GM12878 (cell line): ENCODE measurements at places on chromosomes 2 and 18. TPM values are rescaled to one million over a fixed set of nuclear protein-coding genes. Genes with fewer than 3 reads are reported as not detected.
A peak's percentile ranks its signal among the peaks of the same experiment; 100 is the strongest.

GRCh38 chr2:62467475-62468321 lies 38.3 kb downstream of the TMEM17 start:
- DNase-seq, result no peak

DNA sequence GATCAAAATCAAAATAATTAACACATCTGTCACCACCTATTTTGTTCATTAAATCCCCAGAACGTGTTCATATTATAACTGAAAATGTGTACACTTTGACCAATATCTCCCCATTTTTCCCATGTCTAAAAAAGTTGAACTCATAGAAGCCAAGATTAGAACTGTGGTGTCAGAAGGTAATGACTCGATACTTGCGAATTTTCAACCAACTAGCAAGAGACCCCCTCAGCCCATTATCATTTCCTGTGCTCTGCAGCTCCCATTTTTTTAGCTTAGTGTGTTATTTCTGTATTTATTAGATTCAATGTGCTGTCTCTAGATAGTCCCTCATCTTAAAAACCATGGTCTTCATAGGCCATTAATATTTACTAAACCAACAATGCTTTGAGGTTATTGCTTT lies 248.7 kb upstream of the PIK3C3 start:
- DNase-seq, result no peak

DNA sequence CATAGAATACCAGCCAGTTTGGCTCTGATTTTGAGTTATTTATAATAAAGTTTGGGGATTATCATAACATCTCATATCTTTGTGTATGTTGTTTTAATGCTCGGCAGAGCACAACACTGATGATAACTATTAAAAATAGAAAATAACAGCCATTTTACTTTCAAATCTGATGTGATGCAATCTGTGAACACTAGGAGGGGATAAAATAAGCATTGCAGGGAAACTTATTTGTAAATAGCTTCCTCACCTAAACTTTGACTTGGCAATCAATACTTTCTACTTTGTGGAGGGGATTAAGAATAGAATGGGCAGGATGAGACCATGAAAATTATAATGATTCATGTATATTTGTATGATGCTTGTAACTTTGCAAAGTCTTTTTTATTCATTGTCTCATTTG lies 54.4 kb downstream of the USP14 start:
- no peak for DNase-seq

Gene NPHP1
- polyA plus RNA-seq, result 3.5 and 3.6 TPM in 2 replicates

- DNase-seq, result no peak
Observed at GRCh38 chr2:120576509-120577474, 158.9 kb upstream of the GLI2 start.

GRCh38 chr18:62610351-62610700 lies 87.5 kb downstream of the ZCCHC2 start:
- DNase-seq, result no peak

GRCh38 chr18:41396861-41397260 lies 558.2 kb upstream of the PIK3C3 start:
- no peak for DNase-seq

GRCh38 chr2:118185210-118186109 lies 97.2 kb downstream of the INSIG2 start:
- DNase-seq, result no peak

- DNase-seq, result no peak
Observed at GRCh38 chr2:129923265-129924091, 56.0 kb upstream of the RAB6C start.

Gene M1AP
- 0.08 and 0.20 TPM in 2 replicates for polyA plus RNA-seq

- DNase-seq, result no peak
Observed at GRCh38 chr2:107728586-107728985, 98.1 kb upstream of the RGPD4 start.

GRCh38 chr2:178914259-178914849 lies 107.1 kb upstream of the TTN start:
- peak; percentile 39 for DNase-seq

Gene FIGN
- not detected in 2 replicates for polyA plus RNA-seq

DNA sequence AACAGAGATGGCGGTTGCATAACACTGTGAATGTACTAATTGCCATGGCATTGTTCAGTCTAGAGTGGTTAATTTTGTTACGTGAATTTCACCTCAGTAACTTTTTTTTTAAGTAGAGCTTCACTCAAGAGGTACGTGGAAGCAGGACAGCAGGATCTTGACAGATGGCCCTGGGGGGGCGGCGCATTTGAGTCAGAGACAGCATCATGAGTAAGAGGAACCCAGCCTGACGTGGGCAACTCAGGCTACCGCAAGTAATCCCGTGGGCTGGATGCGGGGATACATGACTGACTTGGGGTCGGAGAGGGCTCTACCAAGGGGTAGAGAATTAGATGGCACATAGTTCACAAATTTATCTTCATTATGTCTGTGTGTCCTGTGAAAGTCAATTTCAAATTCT lies 38.1 kb upstream of the DAPL1 start:
- no peak for DNase-seq

DNA sequence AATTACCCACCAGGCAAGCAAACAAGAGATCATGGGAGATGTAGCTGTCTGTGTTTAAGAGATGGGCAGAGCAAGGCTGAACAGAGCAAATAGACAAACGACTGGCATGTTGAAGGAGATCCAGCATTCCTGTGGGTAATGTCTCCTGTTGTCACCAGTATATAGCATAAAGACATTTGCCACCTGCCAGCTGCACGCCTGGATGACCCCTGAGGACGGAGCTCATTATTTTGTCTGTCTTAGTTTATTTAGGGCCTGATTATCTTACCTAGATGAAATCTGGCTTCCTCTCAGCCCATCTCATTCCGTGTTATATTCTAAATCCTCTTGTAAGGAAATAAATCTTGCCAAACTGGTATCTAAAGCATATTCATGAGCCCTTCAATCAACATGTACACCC lies 510.3 kb upstream of the LINC00305 start:
- no peak for DNase-seq

DNA sequence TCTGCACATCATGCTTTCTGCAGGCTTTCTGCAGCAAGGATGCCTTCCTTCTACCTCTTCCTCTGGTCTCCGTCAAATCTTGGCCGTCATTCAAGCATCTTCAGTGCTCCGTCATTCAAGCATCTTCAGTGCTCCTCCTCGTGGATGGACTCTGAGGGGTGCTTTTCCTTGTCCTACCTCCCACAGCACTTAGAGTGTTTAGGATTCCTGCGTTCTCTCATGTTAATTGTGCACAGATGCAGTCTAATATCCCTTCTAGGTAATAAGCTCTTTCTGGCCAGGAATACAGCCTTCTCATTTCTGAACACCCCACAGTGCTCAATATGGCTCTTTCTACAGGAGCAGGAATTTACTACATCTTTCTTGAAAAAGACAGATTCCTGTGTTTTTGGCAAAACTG lies 59.8 kb downstream of the ZNF236 start:
- DNase-seq, result no peak

GRCh38 chr2:158732573-158733429 lies 62.3 kb upstream of the DAPL1 start:
- no peak for DNase-seq

DNA sequence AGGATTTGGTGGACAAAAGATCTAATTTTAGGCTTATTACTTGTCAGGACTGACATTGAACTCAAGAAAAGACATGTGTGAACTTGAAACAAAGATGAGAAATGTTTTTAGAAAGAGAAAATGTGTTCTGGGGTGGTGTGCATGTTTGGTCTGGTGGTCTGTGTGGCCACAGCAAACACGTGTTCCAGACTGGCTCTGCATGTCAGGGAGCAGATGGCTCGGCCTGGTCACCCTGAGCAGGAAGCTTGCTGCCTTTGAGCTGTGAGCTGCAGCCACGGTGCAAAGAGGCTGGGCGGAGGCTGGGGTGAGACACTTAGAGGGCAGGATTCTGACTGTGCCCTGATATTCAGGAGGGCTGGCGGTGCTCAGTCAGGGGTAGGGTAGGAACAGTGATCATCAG lies 186.1 kb downstream of the CTIF start:
- peak; percentile 35 for DNase-seq

Gene UGT1A1
- polyA plus RNA-seq, result not detected in 2 replicates

DNA sequence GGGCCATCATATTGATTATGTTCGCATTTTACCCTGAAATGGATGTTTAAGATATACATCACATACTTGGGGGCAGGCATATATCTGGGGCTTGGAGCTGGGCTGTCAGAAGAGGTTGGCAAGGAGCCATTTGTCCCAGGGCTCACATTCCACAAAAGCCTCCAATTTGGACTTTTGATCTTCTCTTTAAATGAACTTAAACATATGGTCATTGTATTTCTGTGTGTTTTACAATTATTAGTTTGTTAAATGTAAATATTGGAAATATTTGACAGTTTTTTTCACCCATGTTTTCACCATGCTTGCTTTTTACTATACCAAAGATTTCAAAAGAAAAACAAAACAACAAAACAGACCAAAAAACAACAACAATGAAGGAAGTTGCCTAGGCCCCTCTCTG lies 165.8 kb upstream of the MEIS1 start:
- no peak for DNase-seq

GRCh38 chr18:49610022-49610445 lies 48.2 kb downstream of the LIPG start:
- no peak for DNase-seq

- no peak for DNase-seq
Observed at GRCh38 chr2:151367571-151367970, 10.2 kb downstream of the TNFAIP6 start.

- peak; percentile 34 for DNase-seq
Observed at GRCh38 chr2:42296226-42296625, 64.8 kb downstream of the COX7A2L start.

DNA sequence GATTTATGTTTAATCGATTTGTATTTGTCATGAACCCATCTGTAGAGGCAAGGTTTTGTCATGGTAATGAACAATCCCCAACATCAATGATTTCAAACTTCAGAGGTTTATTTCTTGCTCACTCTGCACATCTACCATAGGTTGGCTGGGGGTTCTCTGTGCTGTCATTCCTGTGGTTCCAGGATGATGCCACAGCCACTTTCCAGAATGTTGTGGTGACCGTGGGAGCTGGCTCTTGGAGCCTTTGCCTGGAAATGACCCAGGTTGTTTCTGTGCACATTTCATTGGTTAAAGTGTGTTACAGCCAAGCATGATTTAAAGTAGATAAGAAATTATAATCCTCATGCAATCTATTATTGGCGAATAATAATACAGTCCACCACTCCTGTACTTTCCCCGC lies 28.2 kb upstream of the EPAS1 start:
- no peak for DNase-seq

GRCh38 chr2:74201596-74201995 lies 3.2 kb downstream of the MTHFD2 start:
- DNase-seq, result no peak

- no peak for DNase-seq
Observed at GRCh38 chr2:57740891-57741290, 305.7 kb upstream of the VRK2 start.

Gene PKP4
- polyA plus RNA-seq, result 4.8 and 5.9 TPM in 2 replicates

DNA sequence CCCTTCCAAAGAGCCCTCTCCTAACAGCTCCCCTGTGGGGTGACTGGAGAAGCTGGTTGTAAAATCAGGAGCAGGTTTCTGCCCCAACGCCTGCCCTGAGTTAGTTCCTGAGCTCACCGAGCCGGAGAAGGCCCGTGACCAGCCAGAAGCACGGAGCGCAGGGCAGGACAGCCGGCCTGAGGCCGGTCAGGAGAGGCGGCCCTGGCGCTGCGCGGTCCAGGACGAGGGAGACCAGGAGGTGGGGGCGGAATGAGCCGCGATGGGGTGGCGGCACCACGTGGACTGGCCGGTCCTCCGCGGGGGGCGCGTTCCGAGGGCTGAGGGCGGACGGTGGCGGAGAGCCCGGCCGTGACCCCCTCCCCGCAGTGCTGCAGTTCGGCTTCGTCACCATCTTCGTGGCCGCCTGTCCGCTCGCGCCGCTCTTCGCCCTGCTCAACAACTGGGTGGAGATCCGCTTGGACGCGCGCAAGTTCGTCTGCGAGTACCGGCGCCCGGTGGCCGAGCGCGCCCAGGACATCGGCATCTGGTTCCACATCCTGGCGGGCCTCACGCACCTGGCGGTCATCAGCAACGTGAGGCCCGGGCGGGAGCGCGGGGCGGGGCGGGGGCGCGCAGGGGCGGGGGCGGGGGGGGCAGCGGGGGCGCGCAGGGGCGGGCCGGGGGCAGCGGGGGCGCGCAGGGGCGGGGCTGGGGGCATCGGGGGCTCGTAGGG lies 29.0 kb downstream of the ANO7 start:
- no peak for DNase-seq

Gene DYSF
- not detected in 2 replicates for polyA plus RNA-seq

- DNase-seq, result no peak
Observed at GRCh38 chr2:181911830-181912229, 20.3 kb downstream of the ITPRID2 start.

DNA sequence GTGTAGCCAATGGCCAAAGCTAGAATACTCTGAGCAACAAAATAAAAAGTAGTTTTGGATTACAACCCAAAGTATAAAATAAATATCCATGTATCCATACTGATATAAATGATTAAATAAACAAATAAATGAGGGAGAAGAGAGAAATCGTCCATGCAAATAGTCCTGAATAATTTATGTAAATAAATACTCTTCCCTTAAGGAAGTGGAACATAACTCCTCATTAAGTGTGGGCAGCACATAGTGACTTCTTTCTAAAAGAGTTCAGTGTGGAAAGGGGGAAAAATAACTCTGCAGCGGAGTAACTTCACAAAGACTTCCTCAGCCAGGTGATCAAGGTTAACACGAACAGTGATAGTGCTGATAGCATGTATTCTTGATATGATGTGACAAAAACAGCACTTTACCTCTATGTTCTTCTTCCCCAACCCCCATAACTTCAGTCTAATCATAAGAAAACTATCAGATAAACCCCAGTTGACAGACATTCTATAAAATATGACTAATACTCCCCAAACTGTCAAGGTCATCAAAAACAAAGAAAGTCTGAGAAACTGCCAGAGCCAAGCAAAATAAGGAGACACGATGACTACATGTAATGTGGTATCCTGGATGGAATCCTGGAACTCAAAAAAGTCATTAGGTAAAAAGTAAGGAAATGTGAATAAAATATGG lies 30.7 kb downstream of the METTL8 start:
- no peak for DNase-seq

DNA sequence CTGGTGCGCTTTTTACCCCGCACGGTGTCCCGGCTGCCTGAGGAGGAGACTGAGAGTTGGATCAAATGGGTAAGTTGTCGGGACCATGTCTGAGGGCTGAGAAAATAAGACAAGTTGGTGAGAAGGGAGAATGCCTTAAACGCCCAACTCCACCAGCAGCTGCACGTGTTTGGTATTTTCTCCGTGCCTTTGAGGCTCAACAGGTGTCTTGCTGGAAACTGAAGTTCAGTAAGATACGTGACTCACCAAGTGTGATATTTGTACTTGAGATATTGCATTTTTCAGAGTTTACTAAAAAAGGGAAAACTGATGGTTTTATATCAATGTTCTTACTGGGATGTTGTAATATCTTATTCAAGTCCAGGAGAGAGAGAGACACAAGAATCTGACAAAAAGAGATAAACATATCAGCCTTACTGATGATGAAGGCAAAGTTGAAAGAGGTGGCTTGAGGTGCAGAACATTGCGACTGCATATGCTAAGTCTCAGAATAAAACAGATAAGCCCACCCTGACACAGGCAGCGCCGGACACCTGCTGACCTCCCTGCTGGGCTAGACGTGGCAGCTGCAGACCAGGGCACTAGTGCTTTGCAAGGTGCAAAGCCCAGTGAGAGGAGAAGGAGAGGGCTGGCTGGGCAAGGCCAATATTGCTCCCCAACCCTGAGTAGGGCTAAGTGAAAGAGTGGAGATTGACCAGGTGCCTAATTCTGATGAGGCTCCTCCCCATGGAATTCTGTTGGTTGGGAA lies 33.1 kb downstream of the TRPM8 start:
- no peak for DNase-seq
